Left renal pelvis (tissue), 4 donors: ENCODE measurements at places on chromosomes 2 and 18. TPM values are rescaled to one million over a fixed set of nuclear protein-coding genes. Genes with fewer than 3 reads are reported as not detected.

Gene CROCC2
- polyA plus RNA-seq = 0.03 TPM

Gene ITGA6
- 108 TPM for polyA plus RNA-seq

Gene PARD6G
- polyA plus RNA-seq = 31.3 TPM

Gene SCN3A
- 0.55 TPM for polyA plus RNA-seq

Gene SLC39A6
- polyA plus RNA-seq = 89.5 TPM

GRCh38 chr18:70991577-70991976 lies 702.7 kb downstream of the SOCS6 start:
- no peak for DNase-seq

DNA sequence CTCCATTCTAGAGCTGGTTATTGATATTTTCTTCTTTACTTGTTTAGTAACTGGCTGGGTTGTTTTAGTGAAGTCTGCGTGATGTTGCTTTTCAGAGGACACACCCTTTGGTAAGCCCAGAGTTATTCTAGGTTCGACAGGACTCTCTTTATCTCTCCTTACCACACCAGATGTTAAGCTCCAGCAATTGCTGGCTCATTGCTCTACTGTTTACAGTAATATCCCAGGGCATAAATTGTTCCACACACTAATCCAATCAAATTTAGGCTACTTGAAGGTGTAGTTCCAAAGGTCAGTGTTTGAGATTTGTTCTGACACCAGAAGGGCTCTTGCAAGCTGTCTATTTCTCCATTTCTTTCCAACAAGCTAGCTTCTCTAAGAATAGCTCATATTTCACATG lies 506.6 kb downstream of the NR4A2 start:
- no peak for DNase-seq

GRCh38 chr2:199216253-199216652 lies 241.5 kb downstream of the SATB2 start:
- no peak for DNase-seq

- DNase-seq = no peak
These were observed 26.7 kb downstream of the XDH start for GRCh38 chr2:31387850-31388249.

- no peak for DNase-seq
These were observed 2.4 kb downstream of the TTN start for GRCh38 chr2:178804791-178805190.
